ENCODE measurements at places on chromosomes 13 and 19.

- DNase-seq: no peak
Observed at GRCh38 chr13:78323848-78324247, 279.5 kb downstream of the POU4F1 start.

GRCh38 chr13:81442904-81443303 lies 1102.0 kb upstream of the SPRY2 start:
- no peak for DNase-seq

DNA sequence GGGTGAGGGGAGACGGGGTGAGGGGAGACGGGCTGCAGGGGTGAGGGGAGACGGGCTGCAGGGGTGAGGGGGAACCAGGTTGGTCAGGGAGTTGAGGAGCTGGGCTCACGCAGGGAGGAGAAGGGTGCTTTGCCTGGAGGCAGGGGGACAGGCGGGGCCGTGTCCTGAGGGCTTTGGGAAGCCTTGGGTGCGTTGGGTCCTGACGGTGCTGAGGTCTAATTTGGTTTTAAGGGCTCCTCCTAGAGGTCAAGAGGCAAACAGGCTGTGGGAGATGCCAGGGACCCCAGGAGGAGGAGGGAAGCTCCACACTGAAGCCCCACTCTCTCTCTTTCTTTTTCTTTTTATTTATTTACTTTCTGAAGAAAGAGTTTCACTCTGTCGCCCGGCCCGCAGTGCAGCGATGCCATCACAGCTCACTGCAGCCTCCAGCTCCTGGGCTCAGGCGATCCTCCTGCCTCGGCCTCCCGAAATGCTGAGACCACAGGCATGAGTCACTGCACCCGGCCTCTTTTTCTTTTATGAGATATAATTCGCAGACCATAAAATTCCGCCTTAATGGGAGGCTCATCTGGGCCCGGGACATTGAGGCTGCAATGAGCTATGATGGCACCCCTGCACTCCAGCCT lies 9.3 kb upstream of the MISP start:
- no peak for DNase-seq

GRCh38 chr13:23984546-23984945 lies 87.2 kb upstream of the C1QTNF9B start:
- DNase-seq: no peak

DNA sequence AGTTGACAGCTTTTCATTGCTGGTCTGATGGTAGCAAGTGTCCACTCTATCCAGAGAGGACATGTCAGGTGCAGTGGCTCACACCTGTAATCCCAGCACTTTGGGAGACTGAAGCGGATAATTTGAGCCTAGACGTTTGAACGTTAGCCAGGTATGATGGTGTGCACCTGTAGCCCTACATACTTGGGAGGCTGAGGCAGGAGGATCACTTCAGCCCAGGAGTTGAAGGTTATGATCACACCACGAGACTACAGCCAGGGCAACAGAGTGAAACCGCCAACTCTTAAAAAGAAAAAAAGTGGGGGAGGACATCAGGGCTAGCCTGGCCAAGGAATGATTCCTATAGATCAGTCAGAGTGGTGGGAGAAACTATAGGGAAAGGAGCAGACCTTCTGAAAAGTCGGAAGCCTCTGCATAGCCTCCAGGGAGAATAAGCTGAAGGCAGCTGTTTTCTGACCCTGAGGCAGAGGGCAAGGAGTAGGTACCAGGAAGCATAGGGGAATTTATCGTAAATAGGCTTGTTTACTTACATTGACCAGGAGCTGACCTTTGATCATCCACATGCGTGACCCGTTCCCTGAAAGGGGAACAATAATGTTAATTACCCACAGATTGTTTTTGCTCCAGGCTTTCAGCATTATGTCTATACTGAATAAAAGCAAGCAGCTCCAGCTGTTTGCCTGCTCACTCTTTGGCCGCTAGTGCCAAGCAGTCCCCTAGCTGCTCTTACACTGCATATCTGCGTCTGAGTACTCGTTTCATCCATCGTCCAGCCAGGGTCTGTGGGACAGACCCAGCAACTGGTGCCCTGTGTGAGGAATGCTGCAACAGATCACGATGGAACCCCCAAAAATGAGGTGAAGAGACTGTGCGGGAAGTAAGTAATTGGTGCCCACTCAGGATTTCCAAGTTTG lies 161.6 kb downstream of the RNF17 start:
- DNase-seq: no peak

DNA sequence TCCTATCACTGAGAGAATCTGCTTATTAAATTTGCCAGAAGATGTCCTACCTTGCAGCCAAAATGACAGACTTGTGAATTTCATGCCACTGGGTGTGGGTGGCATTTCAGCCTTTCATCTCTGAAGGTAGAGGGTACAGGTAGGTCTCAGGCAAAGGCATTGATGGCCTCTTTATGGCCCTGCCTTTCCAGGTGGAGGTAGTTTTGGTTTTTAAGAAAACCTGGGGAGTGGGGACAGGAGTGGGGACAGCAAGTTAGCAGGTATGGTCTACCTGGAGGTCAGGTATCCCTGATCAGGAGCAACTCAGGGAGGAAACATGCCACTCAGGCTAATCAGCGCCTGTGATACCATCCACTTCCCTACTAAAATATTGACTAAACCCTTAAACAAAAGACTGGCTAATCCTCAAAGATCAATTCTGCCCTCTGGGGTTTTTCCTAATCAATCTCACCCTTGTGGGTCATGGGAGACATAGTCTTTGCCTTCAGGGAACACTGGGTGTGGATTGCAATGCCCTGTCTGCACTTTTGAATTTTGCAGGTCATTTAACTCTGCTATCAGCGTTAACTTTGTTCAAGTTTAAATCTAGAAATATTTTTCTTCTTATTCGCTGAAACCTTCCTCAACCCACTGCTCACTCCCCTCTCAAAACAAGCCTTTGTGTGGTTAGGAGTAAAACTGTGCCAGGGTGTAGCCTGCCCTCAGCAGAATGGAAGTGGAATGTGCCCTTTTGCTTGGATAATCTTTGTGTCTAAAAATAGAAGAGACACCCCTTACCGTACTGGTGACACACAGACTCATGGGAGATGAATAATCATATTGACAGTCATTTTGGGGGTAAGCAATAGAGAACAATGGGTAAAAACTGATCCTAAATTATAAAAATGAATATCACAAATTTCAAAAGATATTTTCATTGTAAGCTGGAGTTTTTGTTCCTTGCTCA lies 233.7 kb downstream of the COG6 start:
- no peak for DNase-seq

DNA sequence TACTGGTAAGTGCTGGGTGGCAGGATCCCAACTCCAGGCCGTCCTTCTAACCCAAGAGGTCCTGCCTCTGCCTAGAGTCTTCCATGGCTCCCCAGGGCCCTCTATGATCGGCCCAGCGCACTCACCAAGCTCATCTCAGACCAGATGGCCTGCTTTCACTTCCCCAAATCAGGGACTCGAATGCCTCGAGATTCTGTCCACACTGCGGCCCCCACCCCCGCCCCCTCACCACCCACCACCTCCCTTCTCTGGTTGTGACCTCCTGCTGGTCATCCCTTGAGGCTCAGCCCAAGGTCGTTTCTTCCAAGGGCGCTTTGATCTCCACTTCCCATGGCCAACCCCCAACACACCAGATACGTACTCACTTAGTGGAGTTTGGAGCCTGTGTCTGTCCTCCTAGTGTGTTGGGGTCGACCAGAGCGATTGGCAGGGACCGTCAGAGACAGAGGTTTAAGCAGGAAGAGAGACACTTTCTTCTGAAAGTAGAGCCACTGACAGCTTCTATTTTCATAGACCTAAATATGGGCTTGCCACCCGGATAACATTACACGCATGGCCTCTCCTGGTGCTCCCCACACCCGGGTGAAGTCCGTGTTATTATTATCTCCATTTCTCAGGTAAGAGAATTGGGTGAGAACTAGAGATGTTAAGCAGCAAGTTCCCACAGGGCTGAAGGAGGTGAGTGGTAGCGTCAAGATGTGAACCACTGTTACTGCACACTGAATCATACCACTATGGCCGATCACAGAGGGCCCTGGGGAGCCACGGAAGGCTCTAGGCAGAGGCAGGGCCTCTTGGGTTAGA lies at the start of gene FCER2:
Gene FCER2, minus strand, starts transcription at position 478 of the 804 bp plus-strand sequence. CDS start 2,371 bp downstream, outside the sequence.
- no peak for DNase-seq

DNA sequence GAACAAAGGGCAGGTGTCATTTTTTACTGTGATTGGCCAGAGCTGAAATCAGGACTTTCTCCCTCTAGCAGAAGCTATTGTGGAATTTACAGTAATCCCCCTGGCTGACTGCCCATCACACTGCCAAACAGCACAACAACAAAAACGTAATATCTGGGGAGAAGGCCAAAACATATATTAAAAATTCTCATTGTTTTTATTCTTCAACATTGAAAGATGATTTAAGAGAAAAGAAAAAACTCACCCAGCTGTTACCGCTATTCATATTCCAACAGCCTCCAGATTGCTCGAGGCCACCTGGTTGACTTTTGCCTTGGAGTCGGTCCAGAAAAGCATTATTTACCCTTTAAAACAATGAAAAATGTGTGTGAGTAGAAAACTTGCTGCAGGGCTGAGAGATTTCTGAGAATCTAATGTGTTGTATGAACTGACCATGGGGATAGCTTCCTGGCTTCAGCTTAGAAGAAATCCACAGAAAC lies 97.2 kb downstream of the EPSTI1 start:
- peak; percentile 85 for DNase-seq

DNA sequence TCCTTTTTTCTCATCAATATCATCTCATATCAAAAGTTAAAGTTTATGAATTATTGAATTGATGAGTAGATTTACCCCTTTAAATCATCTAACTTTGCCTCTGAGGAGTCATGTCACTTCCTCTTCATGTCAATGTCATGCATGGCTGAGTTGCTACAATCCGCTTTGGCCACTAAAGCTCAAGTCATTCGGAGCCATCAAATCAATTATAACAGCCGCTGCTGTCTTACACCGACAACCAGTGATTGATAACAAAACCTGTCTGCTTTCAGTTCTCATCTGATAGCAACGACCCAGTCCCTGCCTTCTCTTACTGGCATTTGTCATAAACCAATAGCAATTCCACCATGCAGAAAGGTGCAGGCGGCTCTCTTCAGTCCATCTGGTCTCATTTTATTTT lies 429.3 kb downstream of the DIAPH3 start:
- DNase-seq: no peak

DNA sequence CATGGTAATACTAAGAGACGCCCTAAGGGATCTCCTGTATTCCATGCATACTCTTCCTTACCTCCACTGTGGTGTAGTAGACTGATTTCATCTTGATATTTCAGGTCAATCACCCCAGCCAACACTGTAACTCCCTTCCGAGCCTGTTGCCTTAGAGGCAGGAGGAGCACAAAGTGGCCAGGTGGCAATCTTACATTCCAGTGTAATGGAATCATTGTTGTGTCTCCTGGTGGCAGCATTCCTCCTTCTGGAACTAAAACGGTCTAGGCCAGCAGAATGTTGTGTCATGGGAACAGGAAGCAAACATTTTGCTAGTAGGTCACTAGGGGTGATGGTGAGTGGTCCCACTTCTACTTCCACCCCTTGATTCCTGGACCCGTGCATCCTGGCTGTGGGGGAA lies 405.7 kb upstream of the SLC10A2 start:
- no peak for DNase-seq

DNA sequence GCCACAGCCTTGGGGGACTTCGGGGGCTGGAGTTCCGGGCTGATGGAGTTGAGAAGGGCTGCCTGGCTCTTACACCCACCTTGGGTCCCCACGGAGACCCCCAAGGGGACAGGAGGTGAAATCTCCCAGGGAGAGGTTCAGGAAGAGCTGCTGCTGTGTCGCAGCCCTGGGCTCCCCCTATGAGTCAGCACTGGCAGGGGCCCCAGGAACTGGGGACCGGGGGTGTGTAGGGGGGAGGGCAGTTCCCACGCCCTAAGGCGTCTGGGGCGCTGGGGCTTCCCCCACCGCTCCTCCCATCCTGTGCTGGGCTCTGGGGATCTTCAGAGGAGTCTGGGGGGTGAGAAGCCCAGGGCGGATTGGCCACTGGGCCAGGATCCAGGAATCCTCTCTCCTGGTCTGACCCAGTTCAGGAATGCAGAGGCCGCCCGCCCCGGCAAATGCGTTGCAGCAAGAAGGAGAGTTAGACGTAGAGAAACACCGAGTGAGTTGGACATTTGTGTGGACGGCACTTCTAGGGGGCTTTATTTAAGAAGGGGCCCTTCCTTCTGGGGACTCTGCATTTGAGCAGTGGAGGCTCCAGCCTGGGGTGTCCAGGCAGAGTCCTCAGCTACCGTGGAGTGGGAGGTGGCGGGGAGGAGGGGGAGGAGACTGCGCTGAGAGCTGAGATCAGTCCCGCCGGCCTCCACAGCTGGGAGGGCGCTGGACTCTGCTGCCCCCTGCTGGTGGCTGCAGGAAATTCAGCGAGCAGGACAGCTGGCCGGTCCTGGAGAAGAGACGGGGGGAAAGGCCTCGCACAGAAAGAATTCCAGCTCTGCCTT lies 15.0 kb upstream of the NANOS3 start:
- DNase-seq: peak; percentile 96

GRCh38 chr13:21050288-21051197 lies 10.8 kb downstream of the LATS2 start:
- DNase-seq: no peak

- DNase-seq: peak; percentile 100
Observed at GRCh38 chr19:6372594-6373095, at the start of gene ALKBH7. Gene ALKBH7, plus strand, starts transcription at chr19:6372794. Its CDS starts 27 bp downstream, at chr19:6372821.

- DNase-seq: no peak
Observed at GRCh38 chr13:103130146-103130545, 63.9 kb upstream of the SLC10A2 start.

- DNase-seq: no peak
Observed at GRCh38 chr13:67023130-67023876, 206.8 kb downstream of the PCDH9 start.

- DNase-seq: no peak
Observed at GRCh38 chr19:5914946-5915781, 1.1 kb downstream of the CAPS start.

DNA sequence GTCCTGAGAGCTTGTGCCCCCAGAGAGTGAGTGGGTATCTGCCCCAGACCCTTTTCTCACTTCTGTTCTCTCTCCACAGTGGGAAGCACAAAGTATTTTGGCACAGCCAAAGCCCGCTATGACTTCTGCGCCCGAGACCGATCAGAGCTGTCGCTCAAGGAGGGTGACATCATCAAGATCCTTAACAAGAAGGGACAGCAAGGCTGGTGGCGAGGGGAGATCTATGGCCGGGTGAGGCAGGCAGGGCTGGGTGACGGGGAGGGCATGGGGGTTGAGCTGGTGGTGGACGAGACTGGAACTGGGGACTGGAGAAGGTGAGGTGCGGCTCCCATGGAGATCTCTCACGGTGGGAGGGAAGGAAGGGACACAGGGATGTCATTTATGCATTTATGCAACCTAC lies 33.5 kb upstream of the ADGRE1 start:
- no peak for DNase-seq
